ENCODE measurements at places on chromosomes 3 and 15.

- peaks cover 53% of the 10 kb centered on the region for H3K4me1 ChIP-seq
- no peaks in the 10 kb centered on the region for H3K36me3 ChIP-seq
Measured at GRCh38 chr3:171267104-171267503, 193.1 kb downstream of the TNIK start.

- DNase-seq: no peak
- H3K27me3 ChIP-seq: no peaks in the 10 kb centered on the region
- no peak overlapping the region for H3K4me3 ChIP-seq
- no peaks in the 10 kb centered on the region for H3K36me3 ChIP-seq
Measured at GRCh38 chr3:55207744-55208143, 279.4 kb downstream of the WNT5A start.

- no peak overlapping the region for H3K27ac ChIP-seq
- DNase-seq: no peak
- H3K4me1 ChIP-seq: no peaks in the 10 kb centered on the region
- H3K27me3 ChIP-seq: no peaks in the 10 kb centered on the region
- no peak overlapping the region for H3K4me3 ChIP-seq
Measured at GRCh38 chr15:87549860-87550259, 706.7 kb downstream of the NTRK3 start.

GRCh38 chr3:46062679-46063078, 35.4 kb upstream of the XCR1 start:
- H3K4me3 ChIP-seq: no peak overlapping the region
- peaks cover 38% of the 10 kb centered on the region for H3K4me1 ChIP-seq
- peak overlapping the region; percentile 95 for H3K27ac ChIP-seq
- no peaks in the 10 kb centered on the region for H3K36me3 ChIP-seq
- no peaks in the 10 kb centered on the region for H3K27me3 ChIP-seq
- DNase-seq: no peak

GRCh38 chr15:55681631-55682030, 61.3 kb downstream of the PRTG start:
- no peak overlapping the region for H3K27ac ChIP-seq
- peaks cover 10% of the 10 kb centered on the region for H3K4me1 ChIP-seq
- DNase-seq: no peak
- peaks cover 5% of the 10 kb centered on the region for H3K27me3 ChIP-seq
- no peak overlapping the region for H3K4me3 ChIP-seq

GRCh38 chr3:169133178-169134161, 530.0 kb downstream of the MECOM start:
- no peak overlapping the region for H3K27ac ChIP-seq
- H3K4me3 ChIP-seq: no peak overlapping the region
- H3K36me3 ChIP-seq: no peaks in the 10 kb centered on the region
- H3K4me1 ChIP-seq: no peaks in the 10 kb centered on the region

DNA sequence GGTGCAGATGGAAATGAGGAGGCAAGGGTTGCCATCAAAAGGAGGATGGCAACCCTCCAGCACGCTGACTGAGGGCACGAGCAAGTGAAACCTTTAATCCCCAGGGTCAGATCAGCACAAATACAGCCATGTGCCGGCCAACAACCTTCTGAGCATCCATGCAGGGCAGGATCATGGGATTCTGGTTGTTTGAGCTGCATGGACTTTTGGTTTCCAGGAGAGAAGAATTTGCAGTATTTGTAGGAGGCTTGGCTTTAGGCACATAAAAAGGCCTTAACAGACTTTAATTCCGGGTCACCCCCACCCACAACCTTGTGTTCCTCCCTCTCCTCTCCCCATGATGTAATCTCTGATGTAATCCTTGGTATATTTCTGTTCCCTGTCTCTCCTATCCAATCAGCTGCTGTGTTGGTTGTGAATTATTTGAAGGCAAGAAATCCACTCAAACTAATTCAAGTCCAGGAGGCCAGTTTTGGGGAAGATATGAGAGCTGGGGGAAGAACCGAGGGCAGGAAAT, 254.3 kb downstream of the SHQ1 start:
- H3K4me1 ChIP-seq: peaks cover 7% of the 10 kb centered on the region
- no peak overlapping the region for H3K4me3 ChIP-seq
- no peaks in the 10 kb centered on the region for H3K36me3 ChIP-seq
- H3K27me3 ChIP-seq: peaks cover 3% of the 10 kb centered on the region

DNA sequence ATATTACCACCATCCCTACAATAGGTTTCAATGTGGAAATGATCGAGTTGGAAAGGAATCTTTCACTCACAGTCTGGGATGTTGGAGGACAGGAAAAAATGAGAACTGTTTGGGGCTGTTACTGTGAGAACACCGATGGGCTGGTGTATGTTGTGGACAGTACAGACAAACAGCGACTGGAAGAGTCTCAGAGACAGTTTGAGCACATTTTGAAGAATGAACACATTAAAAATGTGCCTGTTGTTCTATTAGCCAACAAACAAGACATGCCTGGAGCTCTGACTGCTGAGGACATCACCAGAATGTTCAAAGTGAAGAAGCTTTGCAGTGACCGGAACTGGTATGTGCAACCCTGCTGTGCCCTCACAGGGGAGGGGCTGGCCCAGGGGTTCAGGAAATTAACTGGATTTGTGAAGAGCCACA, 510 bp downstream of the ARL14 start:
- H3K4me3 ChIP-seq: no peak overlapping the region
- H3K4me1 ChIP-seq: no peaks in the 10 kb centered on the region
- peaks cover 17% of the 10 kb centered on the region for H3K27me3 ChIP-seq

DNA sequence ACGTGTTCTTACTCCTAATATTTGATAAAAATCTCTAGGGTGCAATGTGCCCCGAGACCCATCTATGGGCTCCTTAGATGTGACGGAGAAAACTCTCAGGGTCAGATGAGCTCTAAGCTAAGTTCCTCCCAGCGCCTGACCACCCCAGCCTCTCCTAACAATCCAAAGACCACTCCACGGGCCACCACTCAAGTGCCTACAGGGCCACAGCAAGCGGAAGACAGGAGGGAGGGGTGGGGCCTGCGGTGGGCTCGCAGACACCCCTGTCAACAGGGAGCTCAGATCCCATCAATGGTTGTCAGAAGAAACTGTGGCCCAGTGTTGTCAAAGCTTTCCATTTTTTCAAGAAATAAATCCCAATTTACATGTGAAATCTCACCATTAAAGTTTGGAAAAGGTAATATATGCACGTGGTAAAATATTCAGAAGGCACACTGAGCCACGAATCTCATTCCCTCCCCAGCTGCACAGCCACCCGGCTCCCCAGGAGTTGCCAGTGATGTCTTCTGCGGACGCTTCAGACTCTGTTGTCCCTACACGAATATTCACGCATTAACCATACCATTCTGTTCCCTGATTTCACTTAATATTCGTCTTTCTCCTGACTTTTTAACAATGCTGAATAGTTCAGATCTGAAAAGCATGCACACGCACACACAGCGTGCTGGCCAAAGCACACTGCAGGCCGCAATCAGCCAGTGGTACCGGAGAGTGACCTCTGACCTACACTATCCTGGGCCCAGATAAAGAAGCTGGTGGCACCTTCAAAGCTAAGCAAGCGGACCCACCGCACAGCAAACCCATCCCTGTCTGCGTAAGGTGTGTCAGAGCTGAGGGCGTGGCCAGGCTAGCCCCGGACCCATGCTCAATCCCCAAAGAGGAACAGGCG, 19.1 kb downstream of the TNK2 start:
- no peak overlapping the region for H3K4me3 ChIP-seq
- no peak for DNase-seq
- H3K4me1 ChIP-seq: peaks cover 19% of the 10 kb centered on the region
- no peaks in the 10 kb centered on the region for H3K27me3 ChIP-seq

DNA sequence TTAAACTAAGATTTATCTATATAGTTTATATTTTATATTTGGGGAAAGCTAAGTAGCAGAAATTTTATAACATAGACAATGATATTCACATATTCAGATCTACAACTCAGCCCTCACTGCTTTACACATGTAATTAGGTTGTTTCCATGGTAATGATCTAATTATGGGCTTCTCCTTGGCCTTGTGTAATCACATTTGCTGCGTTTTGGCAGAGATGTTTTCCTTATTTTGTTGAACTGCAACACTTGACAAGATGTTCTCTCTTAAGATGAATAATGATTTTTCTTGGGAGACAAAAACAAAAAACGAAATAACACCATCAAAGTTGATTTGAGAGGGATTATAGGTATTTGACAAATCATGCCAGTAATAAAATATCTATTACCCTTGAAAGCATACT, 635.6 kb upstream of the TBL1XR1 start:
- H3K4me3 ChIP-seq: no peak overlapping the region
- no peaks in the 10 kb centered on the region for H3K27me3 ChIP-seq
- peaks cover 14% of the 10 kb centered on the region for H3K4me1 ChIP-seq
- H3K36me3 ChIP-seq: no peaks in the 10 kb centered on the region
- H3K27ac ChIP-seq: peak overlapping the region; percentile 56
- DNase-seq: no peak

DNA sequence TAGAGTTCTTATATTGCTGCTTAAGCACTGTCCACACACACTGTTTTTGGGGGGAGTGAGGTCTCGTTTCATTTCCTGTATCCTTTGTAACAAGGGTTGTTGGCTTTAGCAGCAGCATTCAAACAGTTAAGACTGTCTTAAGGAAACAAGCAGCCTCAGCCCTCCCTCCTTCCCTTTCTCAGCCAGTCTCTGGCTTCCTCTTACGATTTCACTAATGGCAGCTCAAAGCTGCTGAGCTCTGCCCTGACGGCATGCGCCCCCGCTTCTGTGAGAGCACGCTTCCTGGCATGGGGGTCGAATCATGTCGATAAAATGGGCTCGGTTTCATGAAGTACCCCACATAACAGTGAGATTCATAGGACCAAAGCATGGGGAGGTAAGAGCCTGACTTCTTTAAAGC, 105.0 kb downstream of the KLHL25 start:
- H3K4me1 ChIP-seq: peaks cover 53% of the 10 kb centered on the region
- H3K4me3 ChIP-seq: peak overlapping the region; percentile 99
- no peaks in the 10 kb centered on the region for H3K27me3 ChIP-seq
- H3K36me3 ChIP-seq: peaks cover 8% of the 10 kb centered on the region
- H3K27ac ChIP-seq: peak overlapping the region; percentile 98
- DNase-seq: peak; percentile 29

DNA sequence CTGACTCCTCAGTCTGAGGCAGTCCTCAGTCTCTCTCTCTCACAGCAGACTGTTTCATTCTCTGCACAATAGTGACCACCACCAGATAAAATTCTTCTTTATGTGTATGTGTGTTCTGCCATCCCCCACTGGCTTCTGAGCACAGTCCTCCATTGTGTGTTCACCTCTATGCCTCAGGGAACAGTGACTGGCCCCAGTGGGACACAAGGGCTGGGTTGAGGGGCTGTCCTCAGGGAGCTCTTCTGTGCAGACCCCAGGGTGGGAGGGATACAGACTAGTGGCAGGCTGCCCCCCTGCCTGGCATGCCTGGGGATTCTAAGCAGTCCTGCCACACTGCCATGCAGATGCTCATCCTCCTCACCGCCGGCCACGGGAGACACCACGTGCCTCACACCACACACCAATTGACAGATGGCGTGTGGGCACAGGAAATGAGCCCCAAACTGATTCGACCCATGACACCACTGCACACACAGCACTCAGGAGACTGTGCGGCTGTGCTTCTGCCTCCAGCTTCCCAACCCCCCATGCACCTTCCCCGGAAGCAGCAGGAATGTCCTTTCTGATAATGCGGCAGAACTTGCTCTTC, 237.6 kb upstream of the CHRNA7 start:
- H3K36me3 ChIP-seq: peaks cover 3% of the 10 kb centered on the region
- no peak overlapping the region for H3K4me3 ChIP-seq
- H3K4me1 ChIP-seq: peaks cover 3% of the 10 kb centered on the region
- H3K27ac ChIP-seq: no peak overlapping the region

DNA sequence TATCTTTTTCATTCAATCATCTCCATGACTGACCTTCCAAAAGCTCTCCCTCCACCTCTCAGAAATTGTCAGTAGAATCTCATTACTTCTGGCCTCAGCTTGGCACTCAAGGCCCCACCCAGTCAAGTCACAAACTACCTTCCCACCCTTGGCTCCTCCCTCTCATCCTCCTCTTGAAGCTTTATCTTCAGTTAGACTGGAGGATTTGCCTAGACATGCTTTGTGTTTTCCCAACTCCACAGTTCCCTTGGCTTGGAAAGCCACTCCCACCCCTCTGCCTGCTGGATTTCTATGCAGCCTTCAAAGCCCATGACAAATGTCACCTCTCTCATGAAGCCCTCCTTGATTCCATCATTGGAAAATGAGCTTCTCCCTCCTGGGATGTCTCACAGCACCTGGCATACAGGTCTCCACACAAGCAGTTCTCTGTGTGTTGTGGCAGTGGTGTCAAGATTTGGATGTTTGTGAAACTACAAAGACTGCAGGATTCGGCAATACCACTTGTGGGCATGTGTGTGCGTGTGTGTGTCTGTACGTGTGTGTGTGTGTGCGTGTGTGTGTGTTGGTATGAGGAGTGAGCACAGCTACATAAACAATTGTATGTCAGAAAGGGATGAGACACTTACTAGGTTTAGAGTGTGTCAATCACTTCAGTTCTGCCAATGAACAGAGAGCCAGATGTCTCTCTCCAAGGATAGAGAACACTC, 45.3 kb upstream of the VPS8 start:
- peaks cover 4% of the 10 kb centered on the region for H3K4me1 ChIP-seq
- H3K27ac ChIP-seq: no peak overlapping the region
- no peak overlapping the region for H3K4me3 ChIP-seq
- H3K27me3 ChIP-seq: peaks cover 28% of the 10 kb centered on the region

GRCh38 chr3:186519021-186519658, 25.0 kb downstream of the CRYGS start:
- no peaks in the 10 kb centered on the region for H3K27me3 ChIP-seq
- H3K36me3 ChIP-seq: peaks cover 2% of the 10 kb centered on the region
- peaks cover 62% of the 10 kb centered on the region for H3K4me1 ChIP-seq
- H3K4me3 ChIP-seq: peak overlapping the region; percentile 84
- peak; percentile 63 for DNase-seq

DNA sequence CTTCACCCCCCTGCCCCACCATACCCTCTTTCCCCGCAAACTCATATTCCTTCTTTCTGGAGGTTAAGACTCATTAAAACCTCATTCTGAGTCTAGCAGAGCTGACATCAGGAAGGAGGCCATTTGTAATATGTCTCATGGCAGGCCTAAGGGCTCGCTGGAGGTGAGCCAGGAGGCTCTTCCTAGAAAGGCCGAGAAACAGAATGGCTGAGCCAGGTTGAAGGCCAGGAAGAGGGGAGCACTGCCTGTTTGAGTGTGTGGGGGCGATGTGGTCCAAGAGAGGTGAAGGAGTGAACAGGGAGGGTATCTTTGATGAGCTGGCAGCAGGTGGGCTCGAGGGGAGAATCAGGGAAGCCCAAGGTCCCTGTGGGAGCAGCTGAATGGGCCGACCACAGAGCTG, 317.3 kb downstream of the TLE3 start:
- peaks cover 22% of the 10 kb centered on the region for H3K27me3 ChIP-seq
- H3K4me1 ChIP-seq: peaks cover 23% of the 10 kb centered on the region
- H3K36me3 ChIP-seq: peaks cover 2% of the 10 kb centered on the region

All from T-helper 17 cell (primary cell).